ENCODE measurements at places on chromosomes 12 and 14.

GRCh38 chr14:61695695-61696527, 598 bp downstream of the HIF1A start:
- peak; percentile 25 for DNase-seq

GRCh38 chr14:49991491-49991890, 98.6 kb downstream of the ARF6 start:
- no peak for DNase-seq

DNA sequence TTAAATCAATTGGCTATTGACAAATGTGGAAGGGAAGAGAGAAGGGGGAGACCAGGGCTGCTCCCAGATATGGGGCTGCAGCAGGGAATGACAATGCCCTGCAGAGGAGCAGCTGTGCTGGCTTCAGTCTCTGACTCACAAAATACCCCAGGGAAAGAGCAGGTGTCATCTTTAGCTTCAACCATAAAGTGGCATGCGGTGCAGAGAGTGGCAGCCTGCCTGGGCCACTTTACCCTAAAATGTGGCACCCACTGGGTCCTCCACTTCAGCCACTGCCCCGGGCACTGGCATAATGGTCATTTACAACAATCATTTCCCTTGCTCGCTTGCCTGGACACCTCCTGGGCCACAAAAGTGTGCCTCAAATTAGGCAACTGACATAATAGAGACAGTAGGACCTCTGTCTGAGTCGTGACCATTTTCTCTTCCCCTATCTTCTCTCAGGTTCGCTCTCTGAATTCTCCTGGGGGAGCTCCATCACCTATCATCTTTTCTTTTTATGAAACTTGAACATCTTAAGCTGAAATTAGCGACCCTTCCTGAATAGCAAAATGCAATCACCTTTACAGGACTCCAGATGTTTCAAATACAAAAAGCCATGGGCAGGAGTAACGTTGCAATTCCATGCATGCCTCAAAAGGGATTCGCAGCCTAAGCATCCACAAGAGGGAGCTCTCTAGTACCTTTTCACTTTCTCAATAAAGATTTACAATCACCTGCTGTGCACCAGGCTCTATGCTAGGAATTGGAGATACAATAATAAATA, 179.9 kb upstream of the ATF7IP start:
- DNase-seq, result no peak

- no peak for DNase-seq
Measured at GRCh38 chr12:105706321-105706972, 376.0 kb downstream of the C12orf75 start.

- no peak for DNase-seq
Measured at GRCh38 chr14:104732355-104732804, 8.4 kb downstream of the ADSS1 start.

DNA sequence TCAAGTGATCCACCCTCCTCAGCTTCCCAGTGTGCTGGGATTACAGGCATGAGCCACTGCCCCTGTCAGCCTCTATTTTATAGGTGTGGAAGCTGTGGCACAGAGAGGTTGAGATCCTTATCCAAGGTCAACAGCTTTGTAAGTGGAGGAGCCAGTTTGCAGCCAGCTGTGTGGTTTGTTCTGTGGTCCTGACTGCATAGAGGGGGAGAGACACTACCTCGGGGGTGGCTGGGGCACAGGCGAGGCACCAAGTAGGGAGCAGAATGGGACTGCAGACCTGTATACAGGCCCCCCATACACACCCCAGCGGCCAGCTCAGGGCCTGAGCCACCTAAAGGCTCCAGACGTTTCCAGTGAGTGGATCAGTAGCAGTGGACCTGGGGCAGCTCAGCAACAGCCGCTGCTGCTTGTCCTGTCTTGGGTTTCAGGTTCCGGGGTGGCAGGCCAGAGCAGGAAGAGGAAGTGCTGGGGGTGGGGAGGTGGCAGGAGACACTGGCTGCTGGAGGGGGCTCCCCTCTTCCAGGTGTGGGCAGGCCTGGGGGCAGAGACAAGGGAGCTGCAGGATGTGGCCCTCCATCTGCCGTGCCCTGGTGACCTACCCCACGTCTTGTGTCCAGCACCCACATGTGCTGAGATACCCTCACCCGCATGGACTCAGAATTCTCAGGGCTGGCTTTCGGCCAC, 11.0 kb downstream of the ORAI1 start:
- DNase-seq, result no peak

GRCh38 chr12:3097186-3097804, 20.1 kb downstream of the TSPAN9 start:
- DNase-seq, result no peak

GRCh38 chr14:30443368-30444007, 115.5 kb upstream of the G2E3 start:
- no peak for DNase-seq

GRCh38 chr12:10190558-10191388, 11.9 kb downstream of the TMEM52B start:
- DNase-seq, result peak; percentile 26

DNA sequence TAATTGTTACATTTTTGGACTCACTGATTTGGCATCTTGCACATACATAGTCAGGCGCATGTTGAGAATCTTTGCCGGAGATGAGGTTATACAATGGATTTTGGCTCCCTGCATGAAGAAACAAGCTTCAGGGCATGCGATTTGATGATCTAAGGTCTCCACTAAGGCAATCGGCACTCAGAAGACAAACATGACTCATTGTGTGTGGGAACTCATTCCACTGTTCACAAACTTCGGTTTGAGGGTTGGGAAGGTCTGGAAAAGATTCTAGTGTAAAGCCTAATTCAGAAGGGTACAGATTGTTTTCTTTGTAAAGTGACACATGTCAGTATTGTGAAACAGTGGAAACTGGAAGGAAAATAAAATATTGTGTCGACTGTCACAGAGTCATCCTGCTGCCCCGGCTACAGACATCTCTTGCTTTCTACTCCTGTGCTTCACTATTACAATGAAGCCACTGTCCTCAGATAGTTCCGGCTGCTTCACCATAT, 192.6 kb upstream of the HMGA2 start:
- DNase-seq, result no peak

- DNase-seq, result no peak
Measured at GRCh38 chr12:29961231-29961630, 177.5 kb upstream of the TMTC1 start.

- DNase-seq, result no peak
Measured at GRCh38 chr14:57974896-57975295, 109.0 kb upstream of the SLC35F4 start.

DNA sequence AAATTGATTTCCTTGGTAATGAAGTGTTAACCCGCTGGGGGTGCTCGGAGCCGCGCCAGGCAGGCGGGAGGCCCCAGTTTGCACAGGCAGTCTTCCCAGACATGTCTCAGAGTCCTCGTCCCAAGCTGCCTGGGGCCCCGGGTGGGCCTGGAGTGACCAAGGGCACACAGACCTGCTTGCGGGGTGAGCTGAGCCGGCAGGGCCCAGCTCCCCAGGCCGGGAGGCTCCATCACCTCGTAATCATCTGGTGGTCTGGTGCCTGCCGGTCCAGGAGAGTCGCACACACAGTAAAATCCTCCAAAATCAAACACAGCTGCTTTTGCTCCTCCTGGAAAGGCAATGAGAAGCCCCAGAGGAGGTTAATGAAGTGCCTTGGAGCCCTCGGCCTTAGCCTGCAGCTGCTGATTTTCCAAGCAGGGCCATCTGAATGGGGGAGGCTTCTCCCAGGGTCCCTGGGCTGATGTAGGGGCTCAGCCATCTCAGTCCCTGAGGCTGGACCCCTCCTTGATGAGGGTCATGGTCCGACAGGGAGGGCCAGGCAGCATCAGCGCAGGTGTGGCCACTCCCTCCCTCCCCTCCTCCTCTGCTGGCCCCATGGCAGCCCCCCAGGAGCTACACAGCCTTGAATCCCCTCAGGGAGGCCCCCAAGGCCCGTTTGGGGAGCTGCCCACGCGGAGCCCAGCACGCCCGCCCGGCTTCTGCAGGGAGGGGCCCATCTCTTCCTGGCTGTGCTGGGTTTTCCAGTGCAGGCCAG, 39.4 kb upstream of the FBRSL1 start:
- DNase-seq, result no peak

- DNase-seq, result no peak
Measured at GRCh38 chr14:99938376-99938775, 126.8 kb upstream of the EVL start.

DNA sequence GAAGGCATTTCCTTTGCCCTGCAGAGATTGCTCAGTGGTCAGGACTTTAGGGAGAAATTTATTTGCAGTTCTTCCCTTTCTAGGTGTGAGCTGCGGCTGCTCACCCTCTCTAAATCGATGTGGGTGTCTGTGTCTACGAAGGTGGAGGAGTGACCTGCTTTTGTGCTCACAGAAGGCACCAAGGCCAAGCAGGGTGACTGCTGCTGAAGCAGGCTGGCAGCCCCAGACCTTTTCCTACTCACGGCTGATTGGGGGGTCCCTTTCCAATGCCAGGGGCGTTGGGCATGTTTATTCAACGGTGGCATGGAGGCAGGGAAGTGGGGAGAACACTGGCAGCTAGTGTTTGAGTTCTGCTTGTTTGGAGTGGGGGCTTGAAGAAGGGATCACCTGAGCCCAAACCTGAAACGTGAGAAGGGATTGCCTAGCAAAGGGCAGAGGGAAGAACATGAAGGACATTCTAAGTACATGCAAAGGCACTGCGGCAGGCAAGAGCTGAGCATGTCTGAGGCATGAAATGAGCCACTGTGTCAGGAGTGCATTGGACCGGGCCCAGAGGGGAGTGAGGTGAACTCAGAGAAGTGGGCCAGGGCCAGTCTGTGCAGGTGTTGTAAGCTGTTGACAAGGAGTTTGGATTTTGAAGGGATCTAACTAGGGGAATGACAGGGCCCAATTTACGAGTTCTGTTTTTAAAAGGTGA, 56.3 kb downstream of the CACNA1C start:
- DNase-seq, result no peak

DNA sequence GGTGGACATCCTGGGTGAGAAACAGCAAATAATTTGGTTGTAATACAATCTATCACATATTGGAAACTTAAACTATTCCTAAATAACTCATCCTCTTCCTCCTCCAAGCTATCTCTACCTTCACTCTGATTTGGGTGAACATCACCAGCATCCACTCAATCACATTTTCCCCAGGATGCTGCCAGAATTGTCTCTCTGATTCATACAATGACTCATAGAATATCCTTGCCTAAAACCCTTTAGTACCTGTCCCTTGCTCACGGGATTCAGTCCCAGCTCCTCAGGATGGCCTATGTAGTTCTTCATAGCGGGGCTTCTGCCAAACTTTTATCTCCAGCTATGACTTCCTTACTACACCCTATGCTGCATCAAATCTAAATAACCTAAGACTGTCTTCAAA, 146.8 kb downstream of the EMP1 start:
- no peak for DNase-seq

- DNase-seq, result no peak
Measured at GRCh38 chr12:57614178-57614947, 3.1 kb downstream of the ARHGEF25 start.

DNA sequence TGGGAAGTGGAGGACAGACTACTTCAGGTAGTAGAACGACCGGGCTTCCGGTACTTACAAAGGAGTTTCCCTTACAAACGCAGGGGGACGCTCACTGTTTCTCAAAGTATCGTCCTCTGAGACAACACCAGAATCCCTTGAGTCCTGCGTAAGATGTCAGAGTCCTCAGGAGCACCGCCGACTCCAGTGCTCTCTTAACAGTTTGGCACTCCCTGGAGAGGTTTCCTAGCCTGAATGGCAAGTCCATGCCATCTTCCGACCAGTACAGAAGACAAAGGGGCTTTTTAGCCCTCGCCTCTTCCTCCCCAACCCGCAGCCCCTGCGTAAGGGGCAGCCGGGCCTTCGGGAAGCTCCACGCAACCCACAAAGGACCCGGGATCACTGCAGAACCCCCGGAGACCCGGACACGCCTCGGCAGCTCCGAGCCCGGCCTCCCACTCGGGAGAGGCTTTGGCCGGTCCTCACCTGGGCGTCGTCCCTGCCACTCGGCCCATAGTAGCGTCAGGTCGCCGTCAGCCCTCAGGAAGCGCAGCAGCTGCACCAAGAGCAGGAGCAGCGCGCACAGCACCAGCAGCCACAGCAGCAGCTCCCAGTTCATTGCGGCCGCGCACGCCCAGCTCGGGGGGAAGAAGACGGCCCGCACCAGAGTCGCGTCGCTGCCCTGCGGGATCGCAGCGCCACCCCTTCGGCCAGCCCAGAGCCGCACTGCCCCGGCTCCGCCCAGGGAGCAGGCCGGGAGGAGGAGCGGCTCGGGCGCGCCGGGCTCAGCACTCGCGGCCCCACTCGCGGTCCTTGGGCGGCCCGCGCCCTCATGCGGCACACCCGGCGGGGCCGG, at the start of gene DHRS7:
Gene DHRS7 (minus strand): TSS at position 687 of the 835 bp plus-strand sequence. CDS start 89 bp downstream, at position 598.
- peak; percentile 43 for DNase-seq
